PC-3 (cell line): ENCODE measurements at places on chromosomes 3 and 15. TPM values are rescaled to one million over a fixed set of nuclear protein-coding genes. Genes with fewer than 3 reads are reported as not detected.

AHSG gene
- not detected in 2 replicates for total RNA-seq

WDR93 gene
- total RNA-seq = 0.22 TPM in 1 of 2 replicates, not detected in the other

CBLB gene
- total RNA-seq = 20.0 and 23.9 TPM in 2 replicates

OSBPL10 gene
- total RNA-seq = 34.6 and 48.0 TPM in 2 replicates

IL20RB gene
- 0.73 and 1.2 TPM in 2 replicates for total RNA-seq

POLQ gene
- total RNA-seq = 9.6 and 22.2 TPM in 2 replicates

UACA gene
- total RNA-seq = 21.7 and 26.7 TPM in 2 replicates

GOLGA8S gene
- not detected in 2 replicates for total RNA-seq

CLDN1 gene
- 6.8 and 9.6 TPM in 2 replicates for total RNA-seq

LAMB2 gene
- 240 and 365 TPM in 2 replicates for total RNA-seq

- no peak for DNase-seq
Measured at GRCh38 chr3:193842029-193842798, 249.2 kb downstream of the OPA1 start.

DNA sequence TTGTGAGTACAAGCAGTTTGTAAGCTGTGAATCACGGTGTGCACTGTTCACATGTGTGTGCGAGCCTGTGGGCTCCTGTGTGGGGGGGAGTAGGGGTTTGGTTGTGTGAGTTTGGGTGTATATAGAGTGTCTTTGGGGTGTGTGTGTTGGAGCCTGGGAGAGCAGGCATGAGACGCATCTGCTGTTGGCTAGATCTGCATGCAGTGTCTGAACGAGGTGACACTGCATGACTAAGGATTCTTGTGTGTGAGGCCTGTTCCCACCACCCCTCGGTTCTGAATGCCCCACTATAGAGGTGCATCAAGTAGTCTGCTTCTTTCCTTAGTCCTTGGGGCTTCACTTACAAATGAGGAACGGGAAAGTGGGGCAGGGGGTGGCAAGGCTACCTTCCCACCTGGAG, 68.4 kb downstream of the MAGEF1 start:
- no peak for DNase-seq

- no peak for DNase-seq
Measured at GRCh38 chr3:171195686-171196085, 169.2 kb upstream of the SLC2A2 start.

DNA sequence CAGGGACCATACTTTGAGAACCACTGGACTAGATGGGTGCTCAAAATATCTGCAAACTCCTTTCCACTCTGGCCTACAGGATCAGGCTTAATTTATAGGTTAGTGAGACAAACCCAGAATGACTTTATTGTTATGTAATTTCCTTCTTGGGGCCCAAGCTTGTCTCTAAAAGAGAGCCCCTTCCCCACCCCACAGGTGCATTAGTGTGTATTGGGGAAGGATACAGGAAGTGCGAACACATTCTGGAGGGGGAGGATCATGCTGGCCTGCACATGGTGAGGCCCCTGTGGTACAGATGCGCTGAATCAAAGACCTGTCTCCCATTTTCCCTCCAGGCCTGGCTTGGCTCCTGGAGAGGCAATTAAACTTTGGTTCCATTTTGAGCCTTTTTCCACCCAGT, 273.0 kb upstream of the LRTM1 start:
- DNase-seq = no peak

DNA sequence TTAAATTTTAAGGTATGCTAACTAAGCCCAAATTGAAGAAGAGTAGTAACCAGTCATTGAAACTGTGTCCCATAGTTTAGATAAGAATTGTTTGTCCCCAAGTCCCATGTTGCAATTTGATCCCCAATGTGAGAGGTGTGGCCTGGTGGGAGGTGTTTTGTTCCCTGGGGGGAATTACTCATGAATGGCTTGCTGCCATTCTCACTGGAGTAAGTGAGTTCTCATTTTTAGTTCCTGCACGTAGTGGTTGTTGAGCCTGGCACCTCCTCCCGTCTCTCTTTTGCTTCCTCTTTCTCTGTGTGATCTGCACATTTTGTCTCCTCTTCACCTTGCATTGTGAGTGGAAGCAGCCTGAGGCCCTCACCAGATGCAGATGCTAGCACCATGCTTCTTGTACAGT, 1271.0 kb downstream of the NSUN3 start:
- peak; percentile 83 for DNase-seq

DNA sequence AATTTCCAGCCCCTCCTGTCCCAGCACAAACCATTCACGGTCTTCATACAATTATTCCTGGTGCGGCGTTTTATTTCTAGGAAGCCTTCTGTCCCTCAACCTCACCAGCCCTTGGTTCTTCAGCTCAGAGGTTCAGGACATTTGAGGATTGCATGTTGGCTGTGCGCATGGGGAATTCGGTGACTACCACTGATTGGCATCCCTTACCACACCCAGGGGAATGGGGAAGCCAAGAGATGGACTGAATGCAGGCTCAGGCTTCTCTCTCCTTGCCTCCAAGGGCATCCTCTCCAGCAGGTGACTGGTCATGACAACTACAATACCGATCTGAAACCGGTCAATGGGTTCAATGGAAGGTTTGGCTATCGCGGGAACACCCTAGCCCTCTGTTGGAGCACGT, 153.8 kb downstream of the MTHFS start:
- no peak for DNase-seq

DNA sequence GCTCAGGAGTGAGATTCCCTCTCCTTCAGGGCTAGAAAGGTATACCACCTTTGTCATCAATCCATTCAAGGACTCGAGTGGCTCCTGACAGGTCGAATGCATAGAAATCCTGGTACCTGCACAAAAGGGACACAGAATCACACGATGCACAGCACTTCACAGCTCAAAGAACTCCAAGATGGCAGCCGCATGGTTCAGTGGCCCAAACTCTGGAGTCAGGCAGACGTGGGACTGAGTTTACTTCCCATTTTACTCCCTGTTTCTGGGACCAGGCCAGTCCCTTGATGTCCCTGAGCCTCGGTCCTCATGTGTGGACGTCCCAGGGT, 536 bp downstream of the WDR73 start:
- DNase-seq = no peak

DNA sequence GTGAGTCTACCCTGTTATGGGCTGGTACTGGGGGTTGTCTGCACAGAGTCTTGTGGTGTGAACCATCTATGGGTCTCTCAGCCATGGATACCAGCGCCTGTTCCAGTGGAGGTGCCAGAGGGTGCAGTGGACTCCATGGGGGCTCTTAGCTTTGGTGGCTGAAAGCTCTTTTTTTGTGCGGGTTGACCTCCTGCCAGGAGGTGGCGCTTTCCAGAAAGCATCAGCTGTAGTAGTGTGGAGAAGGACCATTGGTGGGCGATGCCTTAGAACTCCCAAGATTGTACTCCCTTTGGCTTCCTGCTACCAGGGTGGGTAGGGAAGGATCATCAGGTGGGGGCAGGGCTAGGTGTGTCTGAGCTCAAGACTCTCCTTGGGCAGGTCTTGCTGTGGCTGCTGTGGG, 602.6 kb downstream of the RSL24D1 start:
- DNase-seq = no peak

- DNase-seq = no peak
Measured at GRCh38 chr15:52709187-52709981, 30.2 kb upstream of the ATOSA start.

DNA sequence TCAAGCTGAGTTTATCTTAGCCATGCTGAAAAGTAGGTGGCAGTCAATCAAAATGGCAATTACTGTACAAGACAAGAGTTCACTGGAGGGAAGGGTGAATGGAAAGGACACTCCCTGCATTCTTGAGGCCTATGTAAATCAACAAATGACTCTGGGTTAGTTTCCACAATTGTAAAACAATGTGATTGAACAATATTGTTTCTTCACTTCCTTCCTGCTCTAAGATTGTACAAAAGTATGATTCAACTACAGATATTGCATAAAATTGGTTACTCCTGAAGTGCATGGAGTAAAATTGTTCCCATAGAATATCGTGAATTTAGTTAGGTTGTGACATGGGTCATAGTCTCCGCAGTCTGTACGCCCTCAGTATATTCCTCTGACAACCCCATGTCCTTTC, 277.6 kb downstream of the LPP start:
- peak; percentile 84 for DNase-seq

DNA sequence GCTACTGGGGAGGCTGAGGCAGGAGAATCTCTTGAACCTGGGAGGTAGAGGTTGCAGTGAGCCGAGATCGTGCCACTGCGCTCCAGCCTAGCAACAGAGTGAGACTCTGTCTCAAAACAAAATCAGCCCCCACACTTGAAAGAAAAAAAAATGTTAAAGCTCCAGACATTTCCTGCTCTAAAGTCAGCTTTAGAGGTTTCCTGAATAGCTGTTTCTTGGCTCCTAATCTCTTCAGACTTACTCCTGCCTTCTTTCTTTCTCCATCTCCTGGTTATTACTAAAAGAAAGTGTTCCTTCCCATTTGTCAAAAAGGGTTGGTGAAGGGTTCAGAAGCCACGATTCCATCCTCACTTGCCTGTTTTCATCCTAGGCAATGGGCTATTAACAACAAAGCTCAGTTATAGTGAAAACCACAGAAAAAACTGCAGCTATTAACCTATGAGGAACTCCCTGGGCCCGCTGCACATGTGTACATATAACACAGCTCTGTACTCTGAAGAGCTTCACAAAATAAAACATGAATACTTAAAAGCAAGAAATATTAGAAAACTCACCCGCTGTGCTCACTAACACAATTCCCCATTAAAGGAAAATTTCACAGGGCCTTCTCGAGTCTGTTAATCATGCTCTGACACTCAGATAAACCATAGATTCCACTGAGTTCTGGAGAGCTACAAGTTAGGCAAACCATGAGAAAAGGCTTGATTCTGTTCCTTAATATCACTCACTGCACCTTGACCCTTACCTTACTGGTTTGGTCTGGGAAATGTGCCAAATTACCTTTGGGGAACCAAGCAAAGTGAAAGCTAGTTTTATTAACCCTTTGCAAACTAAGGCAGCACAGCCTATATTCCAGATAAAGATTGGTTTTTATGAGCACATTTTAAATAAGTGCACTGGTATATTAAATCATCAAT, 89.9 kb upstream of the TSPAN3 start:
- DNase-seq = peak; percentile 63

- DNase-seq = peak; percentile 68
Measured at GRCh38 chr15:70799667-70800450, 36.5 kb upstream of the UACA start.

DNA sequence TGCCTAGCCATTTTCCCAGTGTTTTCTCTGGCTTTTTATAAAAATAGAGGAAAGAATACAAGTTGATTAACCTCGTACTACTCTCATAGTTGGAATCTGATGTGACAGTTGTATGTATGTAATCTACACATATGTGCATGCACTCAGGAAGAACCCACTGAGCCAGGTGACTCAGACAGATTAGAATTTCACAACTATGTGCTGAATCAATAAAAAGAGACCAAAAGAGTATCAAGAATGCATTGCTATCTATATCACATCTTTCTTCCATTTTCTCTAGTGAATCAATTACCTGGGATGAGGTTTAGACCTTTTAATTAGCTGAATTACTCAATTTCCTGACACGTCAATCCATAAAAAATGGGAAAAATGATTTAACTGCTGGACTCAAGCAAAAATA, 319.3 kb upstream of the ATP10A start:
- DNase-seq = peak; percentile 7

GRCh38 chr3:171330938-171331337, 129.3 kb downstream of the TNIK start:
- no peak for DNase-seq

DNA sequence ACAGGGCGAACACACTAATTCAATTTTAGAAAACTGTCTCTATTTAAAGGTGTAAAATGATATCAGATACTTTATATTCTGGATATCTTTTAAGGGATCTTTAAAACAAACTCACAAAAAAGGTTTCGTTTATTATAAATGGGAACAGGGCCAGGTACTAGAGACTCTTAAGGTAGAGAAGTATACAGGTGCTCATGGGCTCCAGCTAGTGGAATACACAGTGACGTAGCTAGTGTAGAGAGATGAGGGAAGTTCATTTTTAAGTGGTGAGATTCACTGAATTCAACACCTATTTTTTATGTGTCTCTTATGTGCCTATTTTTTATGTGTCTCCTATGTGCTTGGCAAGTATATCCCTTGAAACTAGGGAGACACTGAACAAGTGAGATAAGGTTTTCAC, 132.7 kb upstream of the FAM3D start:
- DNase-seq = no peak

- DNase-seq = no peak
Measured at GRCh38 chr15:82647835-82648256, 683 bp upstream of the CPEB1 start.

- DNase-seq = no peak
Measured at GRCh38 chr3:128881576-128881975, 2.2 kb downstream of the ACAD9 start.

- peak; percentile 96 for DNase-seq
Measured at GRCh38 chr15:43913026-43913780, 86.4 kb downstream of the WDR76 start.
